Type B pancreatic cell (in vitro differentiated cells): ENCODE measurements at places on chromosomes 5 and 9.
A peak's percentile ranks its signal among the peaks of the same experiment; 100 is the strongest.

DNA sequence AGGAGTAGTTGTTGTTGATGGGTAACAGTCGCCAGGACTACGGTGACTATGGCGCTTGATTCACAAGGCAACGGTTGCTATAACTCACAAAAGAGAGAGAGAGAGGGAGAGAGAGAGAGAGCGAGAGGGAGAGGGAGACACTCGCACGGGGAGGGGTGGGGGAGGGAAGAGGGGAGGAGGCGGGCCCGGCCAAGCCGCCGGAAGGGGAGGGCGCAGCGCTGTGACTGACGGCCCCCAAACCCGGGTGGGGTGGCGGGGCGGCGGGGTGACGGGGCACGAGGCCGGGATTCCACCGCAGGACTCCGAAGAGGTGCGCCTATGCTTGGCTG, at the start of gene RFX3:
TSS of gene RFX3 (minus strand) at position 166 of the 329 bp plus-strand sequence. CDS start 130,413 bp downstream, outside the sequence.
- DNase-seq = peak; percentile 90
- peaks cover 3% of the 10 kb centered on the region for H3K27me3 ChIP-seq
- H3K36me3 ChIP-seq = peaks cover 13% of the 10 kb centered on the region
- H3K27ac ChIP-seq = peak within 1 kb of the TSS; percentile 100
- H3K4me1 ChIP-seq = peaks cover 27% of the 10 kb centered on the region
- peak within 1 kb of the TSS; percentile 99 for H3K4me3 ChIP-seq

DNA sequence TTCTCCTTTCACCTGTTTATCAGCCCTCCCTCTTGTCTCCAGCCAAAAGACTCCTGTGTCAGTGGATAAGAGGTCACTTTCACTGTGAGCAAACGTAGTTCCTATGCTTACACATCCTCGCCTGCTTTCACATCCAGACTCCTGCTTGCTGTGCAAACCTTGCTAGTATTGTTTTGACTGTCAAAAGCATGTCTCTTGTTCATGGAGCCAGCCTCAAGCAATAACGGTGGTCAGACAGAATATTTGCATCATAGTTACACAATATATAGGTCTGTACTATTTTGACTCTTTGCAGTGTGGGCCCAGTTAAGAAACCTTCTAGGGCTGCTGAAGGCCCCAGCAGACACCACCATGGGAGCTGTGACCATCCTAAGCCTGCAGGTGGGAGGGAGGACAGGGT, 420.0 kb downstream of the SEMA5A start:
- H3K4me3 ChIP-seq = no peak overlapping the region
- DNase-seq = no peak
- peaks cover 13% of the 10 kb centered on the region for H3K4me1 ChIP-seq

DNA sequence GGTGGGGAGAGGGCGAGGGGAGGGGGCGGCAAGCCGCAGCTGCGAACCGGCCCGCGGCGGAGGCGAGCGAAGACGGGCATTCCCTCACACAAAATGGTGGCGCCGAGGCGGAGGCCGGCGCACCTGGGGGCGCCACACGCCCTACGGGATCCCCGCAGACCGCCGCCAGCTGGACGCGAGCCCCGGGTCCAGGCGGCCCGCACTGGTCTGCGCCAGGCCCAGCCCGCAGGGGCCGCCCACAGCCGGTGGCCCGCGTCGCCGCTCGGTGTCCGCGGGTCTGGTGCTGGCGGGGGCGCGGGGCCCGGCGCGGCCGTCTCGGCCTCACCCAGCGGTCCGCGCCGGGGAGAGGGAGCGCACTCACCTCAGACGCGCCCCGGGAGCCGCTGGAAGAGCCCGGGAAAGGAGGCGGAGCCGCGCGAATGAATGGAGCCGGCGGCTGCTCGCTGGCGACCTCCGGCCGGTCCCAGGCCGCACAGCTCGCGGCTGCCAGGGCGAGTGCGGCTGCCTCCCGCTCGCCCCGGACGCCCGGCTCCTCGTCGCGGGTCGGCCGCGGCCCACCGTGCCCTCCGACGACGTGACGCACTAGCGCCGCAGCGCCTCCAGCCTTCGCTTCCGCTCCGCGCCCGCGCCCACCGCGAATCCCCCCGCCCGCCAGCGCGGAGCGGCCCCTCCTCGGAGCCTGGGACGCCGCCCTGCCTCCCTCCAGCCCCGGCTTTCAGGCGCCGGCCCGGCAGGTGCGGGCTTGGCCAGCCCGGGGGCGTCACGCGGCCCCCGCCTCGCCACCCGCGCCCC, at the start of gene FAM169A:
TSS of gene FAM169A (minus strand) at position 584 of the 792 bp plus-strand sequence. CDS start 24,711 bp downstream, outside the sequence.
- DNase-seq = peak; percentile 75
- peak within 1 kb of the TSS; percentile 91 for H3K27ac ChIP-seq
- no peaks in the 10 kb centered on the region for H3K36me3 ChIP-seq
- H3K4me1 ChIP-seq = peaks cover 10% of the 10 kb centered on the region
- peaks cover 9% of the 10 kb centered on the region for H3K27me3 ChIP-seq

DNA sequence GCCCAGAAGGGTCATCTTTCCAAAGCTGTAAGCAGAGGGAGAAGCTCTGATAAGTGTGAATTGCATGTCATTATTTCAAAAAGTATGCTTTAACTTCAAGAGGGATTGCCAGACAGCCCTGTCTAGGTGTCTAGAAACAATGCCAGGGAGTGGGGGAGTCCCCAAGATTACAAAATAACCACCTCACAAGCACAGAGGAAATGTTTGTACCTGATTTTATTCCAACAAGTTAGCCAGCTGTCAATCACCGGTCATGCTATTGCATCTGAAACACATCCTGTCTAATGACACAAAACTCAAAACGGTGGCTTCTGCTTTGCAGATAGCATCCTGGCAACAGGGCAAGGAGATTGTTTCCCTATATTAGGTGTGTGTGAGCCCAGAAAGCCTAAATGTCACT, 154.2 kb upstream of the WWC1 start:
- peaks cover 10% of the 10 kb centered on the region for H3K27me3 ChIP-seq
- H3K4me3 ChIP-seq = no peak overlapping the region
- no peak overlapping the region for H3K27ac ChIP-seq
- H3K4me1 ChIP-seq = peaks cover 6% of the 10 kb centered on the region

GRCh38 chr5:115736004-115736689, 80.3 kb downstream of the CDO1 start:
- no peak for DNase-seq
- peaks cover 14% of the 10 kb centered on the region for H3K27me3 ChIP-seq
- H3K4me1 ChIP-seq = no peaks in the 10 kb centered on the region
- no peak overlapping the region for H3K27ac ChIP-seq
- H3K4me3 ChIP-seq = no peak overlapping the region

DNA sequence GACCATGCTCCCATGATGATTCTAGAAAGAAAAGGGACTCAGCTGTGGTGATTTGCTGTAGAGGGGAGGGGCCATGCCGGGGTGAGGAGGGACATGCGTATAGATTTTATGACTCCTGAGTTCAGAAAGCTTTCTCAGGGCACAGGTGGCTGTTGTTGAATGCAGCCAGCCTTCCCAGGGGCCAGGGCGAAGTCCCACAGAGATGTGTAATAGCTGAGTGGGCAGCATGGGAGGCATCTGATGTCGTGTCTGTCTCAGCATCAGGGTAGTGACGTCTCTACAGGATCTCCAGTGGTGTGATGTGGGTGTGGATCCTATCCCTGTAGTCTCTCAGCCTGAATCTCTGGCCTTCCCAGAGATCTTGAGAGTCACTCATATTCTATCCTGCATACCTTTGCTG, 7.8 kb upstream of the BOD1 start:
- H3K4me1 ChIP-seq = peaks cover 60% of the 10 kb centered on the region
- H3K4me3 ChIP-seq = no peak overlapping the region
- H3K27me3 ChIP-seq = no peaks in the 10 kb centered on the region
- no peak overlapping the region for H3K27ac ChIP-seq
- no peak for DNase-seq

DNA sequence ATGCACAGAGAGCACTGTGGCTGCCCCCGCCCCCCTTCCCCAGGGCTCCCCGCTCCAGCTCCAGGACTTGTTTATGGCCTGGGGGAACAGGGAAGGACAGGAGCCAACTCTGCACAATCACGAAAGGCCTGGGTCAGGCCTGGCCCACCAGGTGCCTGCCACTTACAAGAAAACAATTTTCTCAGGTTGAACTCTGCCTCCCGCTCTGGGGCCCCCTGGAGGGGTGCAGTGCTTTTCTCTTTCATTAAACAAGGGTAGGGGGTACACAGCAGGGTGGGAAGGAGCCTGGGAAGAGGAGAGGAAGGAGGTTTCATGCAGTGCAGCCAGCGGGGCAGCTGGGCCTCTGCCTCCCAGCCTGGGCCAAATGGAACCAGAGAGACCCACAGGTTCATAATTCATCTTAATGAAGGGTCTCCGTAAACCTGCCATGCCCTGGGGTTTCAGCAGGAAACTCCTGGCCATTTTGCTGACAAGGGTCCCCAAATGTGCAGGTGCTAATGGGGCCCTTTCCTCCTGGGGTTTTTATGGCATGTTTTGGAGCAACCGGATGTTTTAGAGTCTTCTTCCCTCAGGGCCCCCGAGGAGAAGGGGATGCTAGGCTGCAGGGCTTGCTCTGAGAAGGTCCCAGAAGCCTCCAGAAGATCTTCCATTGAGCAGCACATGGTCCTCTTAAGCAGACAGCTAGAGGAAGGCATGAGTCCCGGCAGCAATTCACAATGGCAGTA, 219.8 kb downstream of the SLIT3 start:
- no peak overlapping the region for H3K4me3 ChIP-seq
- H3K27me3 ChIP-seq = peaks cover 2% of the 10 kb centered on the region
- peaks cover 39% of the 10 kb centered on the region for H3K4me1 ChIP-seq
- no peak for DNase-seq
- peaks cover 5% of the 10 kb centered on the region for H3K36me3 ChIP-seq

- H3K36me3 ChIP-seq = peaks cover 13% of the 10 kb centered on the region
- peak overlapping the region; percentile 70 for H3K27ac ChIP-seq
- H3K4me3 ChIP-seq = peak overlapping the region; percentile 38
- H3K27me3 ChIP-seq = no peaks in the 10 kb centered on the region
Measured at GRCh38 chr5:9454012-9454481, 91.8 kb downstream of the SEMA5A start.

GRCh38 chr5:1100664-1101574, 10.9 kb downstream of the SLC12A7 start:
- peaks cover 46% of the 10 kb centered on the region for H3K4me1 ChIP-seq
- no peak for DNase-seq
- no peaks in the 10 kb centered on the region for H3K36me3 ChIP-seq
- H3K27me3 ChIP-seq = no peaks in the 10 kb centered on the region
- no peak overlapping the region for H3K4me3 ChIP-seq
- H3K27ac ChIP-seq = no peak overlapping the region

- no peak overlapping the region for H3K4me3 ChIP-seq
- no peaks in the 10 kb centered on the region for H3K27me3 ChIP-seq
- peaks cover 3% of the 10 kb centered on the region for H3K36me3 ChIP-seq
- H3K27ac ChIP-seq = no peak overlapping the region
- no peak for DNase-seq
Measured at GRCh38 chr5:34587355-34588241, 68.5 kb upstream of the RAI14 start.

- DNase-seq = no peak
- no peak overlapping the region for H3K27ac ChIP-seq
- H3K27me3 ChIP-seq = no peaks in the 10 kb centered on the region
Measured at GRCh38 chr9:112535301-112535700, 48.7 kb downstream of the KIAA1958 start.

- peaks cover 16% of the 10 kb centered on the region for H3K4me1 ChIP-seq
- peaks cover 3% of the 10 kb centered on the region for H3K36me3 ChIP-seq
- no peak overlapping the region for H3K27ac ChIP-seq
- H3K4me3 ChIP-seq = no peak overlapping the region
- DNase-seq = no peak
- no peaks in the 10 kb centered on the region for H3K27me3 ChIP-seq
Measured at GRCh38 chr9:89418474-89418845, 79.5 kb downstream of the SEMA4D start.

- H3K4me1 ChIP-seq = peaks cover 5% of the 10 kb centered on the region
- no peaks in the 10 kb centered on the region for H3K27me3 ChIP-seq
- no peak overlapping the region for H3K4me3 ChIP-seq
- H3K36me3 ChIP-seq = no peaks in the 10 kb centered on the region
Measured at GRCh38 chr9:757246-757881, 84.1 kb upstream of the DMRT1 start.

- H3K27ac ChIP-seq = no peak overlapping the region
- H3K4me1 ChIP-seq = peaks cover 17% of the 10 kb centered on the region
- no peak for DNase-seq
- H3K27me3 ChIP-seq = peaks cover 16% of the 10 kb centered on the region
- no peak overlapping the region for H3K4me3 ChIP-seq
Measured at GRCh38 chr5:76252437-76252836, 150.6 kb upstream of the IQGAP2 start.

- no peaks in the 10 kb centered on the region for H3K36me3 ChIP-seq
- H3K27ac ChIP-seq = no peak overlapping the region
- H3K27me3 ChIP-seq = peaks cover 3% of the 10 kb centered on the region
- no peak overlapping the region for H3K4me3 ChIP-seq
Measured at GRCh38 chr5:124132843-124133242, 613.6 kb downstream of the ZNF608 start.

DNA sequence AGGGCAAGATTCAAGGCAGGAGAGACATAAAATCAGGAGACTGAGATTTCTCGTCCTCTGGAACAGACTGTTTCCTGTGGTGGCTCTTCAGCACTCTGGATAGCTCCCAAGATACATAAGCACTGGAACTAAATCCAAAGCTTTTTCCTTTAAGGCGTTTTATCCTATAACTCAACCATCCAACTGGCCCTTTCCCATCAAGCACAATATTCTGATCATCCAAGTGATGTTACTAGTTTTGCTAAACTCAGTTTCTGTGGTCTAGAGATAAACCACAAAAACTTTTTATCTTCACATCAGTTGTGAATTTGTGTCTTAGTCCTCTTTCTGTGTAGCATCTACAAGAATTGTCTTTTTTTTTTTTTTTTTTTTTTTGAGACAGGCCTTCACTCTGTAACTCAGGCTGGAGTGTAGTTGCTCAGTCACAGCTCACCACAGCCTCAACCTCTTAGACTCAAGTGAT, 299.4 kb downstream of the COX7C start:
- no peak for DNase-seq
- no peaks in the 10 kb centered on the region for H3K4me1 ChIP-seq
- no peak overlapping the region for H3K27ac ChIP-seq
- H3K36me3 ChIP-seq = no peaks in the 10 kb centered on the region
- no peaks in the 10 kb centered on the region for H3K27me3 ChIP-seq

- H3K4me1 ChIP-seq = peaks cover 11% of the 10 kb centered on the region
- H3K36me3 ChIP-seq = no peaks in the 10 kb centered on the region
- H3K27me3 ChIP-seq = no peaks in the 10 kb centered on the region
Measured at GRCh38 chr9:105842023-105842644, 147.8 kb downstream of the TMEM38B start.

- no peak overlapping the region for H3K27ac ChIP-seq
- peaks cover 4% of the 10 kb centered on the region for H3K36me3 ChIP-seq
- no peak overlapping the region for H3K4me3 ChIP-seq
Measured at GRCh38 chr5:116130471-116130870, 45.6 kb downstream of the COMMD10 start.

DNA sequence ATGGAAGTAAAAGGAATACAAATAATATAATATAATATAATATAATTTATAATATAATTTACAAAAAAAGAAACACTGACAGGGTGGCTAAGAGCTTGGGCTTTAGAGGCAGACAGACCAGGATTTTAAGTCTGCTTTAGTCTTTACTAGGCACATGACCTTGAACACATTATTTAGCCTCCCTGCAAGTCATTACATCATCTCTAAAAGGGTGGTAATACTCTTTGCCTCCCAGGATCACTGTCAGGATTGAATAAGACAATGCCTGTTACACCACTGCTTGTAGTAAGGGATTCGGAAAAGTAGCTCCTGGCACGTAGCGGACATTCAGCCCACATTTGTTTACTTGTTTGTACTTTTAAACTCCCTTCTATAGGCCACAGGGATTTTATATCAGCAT, 199.8 kb downstream of the GRIA1 start:
- no peaks in the 10 kb centered on the region for H3K36me3 ChIP-seq
- DNase-seq = no peak
- H3K4me3 ChIP-seq = no peak overlapping the region

GRCh38 chr5:172146748-172147092, 41.3 kb downstream of the STK10 start:
- DNase-seq = no peak
- no peaks in the 10 kb centered on the region for H3K27me3 ChIP-seq
- no peak overlapping the region for H3K4me3 ChIP-seq
- H3K36me3 ChIP-seq = peaks cover under 1% of the 10 kb centered on the region

- no peaks in the 10 kb centered on the region for H3K27me3 ChIP-seq
- peak overlapping the region; percentile 94 for H3K27ac ChIP-seq
- no peak for DNase-seq
- H3K4me3 ChIP-seq = peak overlapping the region; percentile 90
- H3K4me1 ChIP-seq = peaks cover 38% of the 10 kb centered on the region
Measured at GRCh38 chr5:132370181-132370970, 866 bp downstream of the SLC22A5 start.
